Stimulated activated CD4-positive, alpha-beta T cell treated with anti-CD3 and anti-CD28 coated beads, Interleukin-1b, Interleukin-23, amount 100 ng/mL, for 1 hour (primary cell): ENCODE measurements at places on chromosomes 3 and 15.

DNA sequence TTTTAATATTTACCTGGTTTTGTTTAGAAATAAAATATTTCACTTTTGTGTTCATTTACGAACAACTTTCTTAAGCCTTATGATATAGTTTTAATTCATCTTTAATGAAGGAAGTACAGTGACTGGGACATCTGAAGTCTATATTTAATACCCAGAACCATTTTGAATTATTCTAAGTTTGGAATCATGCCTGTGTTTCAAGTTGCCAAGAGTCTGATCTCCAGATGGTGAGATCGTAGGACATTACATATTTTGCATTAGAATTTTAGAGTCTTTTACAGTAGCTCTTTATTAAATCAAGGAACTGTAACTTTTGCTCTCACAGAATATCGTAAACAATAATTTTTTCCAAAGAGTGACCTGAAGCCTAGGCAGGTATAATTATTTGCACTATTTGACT, 420.7 kb downstream of the SI start:
- no peak for DNase-seq

DNA sequence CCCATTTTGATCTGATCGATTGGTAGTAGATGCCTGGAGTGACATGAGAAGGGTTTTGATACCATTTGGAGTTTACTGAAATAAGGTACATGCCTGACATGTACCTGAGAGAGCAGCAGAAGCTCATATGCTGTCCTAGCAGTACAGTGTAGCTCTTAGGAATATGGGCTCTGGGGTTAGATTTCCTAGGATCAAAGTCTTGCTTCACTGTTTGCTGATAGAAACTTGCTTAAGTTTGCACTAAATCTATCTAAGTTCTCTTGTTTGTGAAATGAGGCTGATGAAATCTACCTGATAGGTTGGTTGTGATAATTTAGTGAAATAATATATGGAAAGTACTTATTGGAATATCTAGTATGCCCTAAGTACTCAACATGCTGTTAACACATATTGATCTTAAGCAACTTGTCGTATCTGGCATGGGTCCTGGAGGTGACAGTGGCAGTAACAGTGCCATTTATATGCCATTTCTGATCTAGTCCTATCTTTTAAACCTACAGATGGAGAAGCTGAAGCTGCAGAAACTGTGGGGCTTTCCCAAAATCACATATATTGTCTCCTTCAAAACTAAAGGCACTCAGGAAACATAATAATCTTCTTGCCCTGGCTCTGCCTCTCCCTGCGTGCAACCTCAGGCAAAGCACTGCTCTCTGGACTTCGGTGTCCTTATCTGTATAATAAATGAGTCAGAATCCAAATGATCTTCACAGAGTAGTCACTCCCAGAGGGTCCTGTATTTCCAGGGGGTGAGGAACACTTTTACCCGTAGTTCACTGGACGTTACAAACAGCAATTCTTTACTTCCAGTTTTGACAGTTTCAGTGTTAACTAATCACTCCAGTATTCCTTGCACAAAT, 223.6 kb upstream of the SETMAR start:
- no peak for DNase-seq

- no peak for DNase-seq
Measured at GRCh38 chr3:50587806-50588758, 18.8 kb downstream of the HEMK1 start.

DNA sequence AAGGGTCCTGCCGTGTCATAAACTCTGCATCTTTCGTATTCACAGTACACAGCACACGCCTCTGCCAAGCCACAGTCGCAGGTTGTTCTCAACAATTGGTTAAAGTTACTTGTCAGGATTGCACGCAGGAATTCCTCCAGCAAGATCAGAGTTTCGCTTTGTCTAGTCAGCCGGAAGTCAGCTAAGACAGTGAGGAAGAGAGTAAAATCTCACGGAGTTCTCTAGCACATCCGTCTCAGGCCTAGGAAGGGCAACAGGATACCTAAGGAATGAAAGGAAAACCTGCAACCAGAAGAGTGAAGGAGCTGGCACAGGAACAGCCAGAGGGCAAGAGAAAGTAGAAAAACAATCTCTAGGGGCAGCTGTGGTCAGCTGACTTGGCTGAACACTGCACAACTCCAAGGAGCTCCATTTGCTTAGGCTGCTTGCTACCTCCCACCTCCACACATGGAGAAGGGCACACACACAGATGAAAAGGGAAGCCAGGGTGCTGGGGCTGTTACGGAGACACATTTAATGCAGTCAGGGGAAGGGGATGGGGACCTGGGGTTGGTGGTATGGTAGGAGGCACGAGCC, 23.7 kb downstream of the RORA start:
- no peak for DNase-seq

DNA sequence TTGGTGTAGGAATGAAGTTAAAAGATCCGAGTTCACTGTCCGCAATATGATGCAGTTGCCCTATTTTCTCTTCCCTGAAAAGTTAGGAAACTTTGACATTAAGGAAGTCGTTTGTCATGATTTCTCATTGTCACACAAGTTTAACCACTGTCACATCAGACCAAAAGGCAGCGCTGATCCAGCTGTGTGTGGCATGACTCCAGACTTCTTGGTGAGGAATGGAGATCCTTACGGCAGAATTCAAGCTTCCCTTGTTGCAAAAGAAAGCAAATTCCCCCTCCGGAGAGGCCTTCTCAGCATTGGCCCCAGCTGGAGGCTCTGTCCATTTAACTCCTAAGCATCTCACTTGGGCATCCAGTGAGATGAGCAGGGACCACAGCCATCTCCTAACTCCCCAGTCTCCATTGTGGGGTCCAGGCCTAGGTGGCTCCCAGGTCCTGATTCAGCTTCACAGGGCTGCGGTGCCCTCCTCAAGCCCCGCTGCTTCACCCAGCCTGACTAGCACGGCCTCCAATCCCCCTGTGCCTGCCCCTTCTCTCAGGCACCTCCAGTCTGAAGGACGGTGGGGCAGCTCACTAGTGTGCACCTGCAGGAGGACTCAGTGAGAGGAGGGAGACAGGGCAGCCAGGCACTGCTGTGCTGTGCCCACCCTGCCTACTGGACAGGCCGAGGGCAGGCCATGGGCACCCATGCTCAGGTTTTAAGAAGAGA, 159.5 kb downstream of the CHSY1 start:
- DNase-seq: no peak

- no peak for DNase-seq
Measured at GRCh38 chr3:143628971-143629370, 219.3 kb downstream of the SLC9A9 start.

DNA sequence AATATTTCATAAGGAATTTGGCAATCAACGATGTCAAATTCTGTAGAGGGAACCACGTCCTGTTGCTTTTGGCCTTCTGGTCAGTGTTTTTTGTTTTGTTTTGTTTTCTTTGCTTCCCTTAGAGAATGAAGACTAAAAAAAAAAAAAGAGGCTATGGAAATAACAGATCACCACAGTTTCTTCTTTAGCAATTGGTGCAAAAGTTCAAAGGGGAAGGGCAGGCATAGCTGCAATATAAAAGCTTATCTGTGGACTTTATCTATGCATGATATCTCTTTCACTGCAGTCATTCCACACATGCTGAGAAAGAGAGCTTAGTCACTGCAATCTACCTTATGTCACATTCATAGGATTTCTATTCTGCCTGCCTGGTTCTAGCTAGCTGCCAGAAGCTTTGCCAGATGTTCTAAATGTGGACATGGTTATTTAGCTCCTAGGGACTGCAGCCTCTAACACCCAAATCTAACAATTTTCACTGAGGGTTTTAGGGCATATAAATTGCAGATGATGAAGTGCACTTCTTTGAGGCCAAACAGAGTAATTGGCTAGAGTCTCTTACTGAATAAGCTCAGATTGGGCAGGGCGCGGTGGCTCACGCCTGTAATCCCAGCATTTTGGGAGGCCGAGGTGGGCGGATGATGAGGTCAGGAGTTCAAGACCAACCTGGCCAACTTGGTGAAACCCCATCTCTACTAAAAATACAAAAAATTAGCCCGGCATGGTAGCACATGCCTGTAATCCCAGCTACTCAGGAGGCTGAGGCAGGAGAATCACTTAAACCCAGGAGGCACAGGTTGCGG, 637.2 kb downstream of the NTRK3 start:
- DNase-seq: no peak

DNA sequence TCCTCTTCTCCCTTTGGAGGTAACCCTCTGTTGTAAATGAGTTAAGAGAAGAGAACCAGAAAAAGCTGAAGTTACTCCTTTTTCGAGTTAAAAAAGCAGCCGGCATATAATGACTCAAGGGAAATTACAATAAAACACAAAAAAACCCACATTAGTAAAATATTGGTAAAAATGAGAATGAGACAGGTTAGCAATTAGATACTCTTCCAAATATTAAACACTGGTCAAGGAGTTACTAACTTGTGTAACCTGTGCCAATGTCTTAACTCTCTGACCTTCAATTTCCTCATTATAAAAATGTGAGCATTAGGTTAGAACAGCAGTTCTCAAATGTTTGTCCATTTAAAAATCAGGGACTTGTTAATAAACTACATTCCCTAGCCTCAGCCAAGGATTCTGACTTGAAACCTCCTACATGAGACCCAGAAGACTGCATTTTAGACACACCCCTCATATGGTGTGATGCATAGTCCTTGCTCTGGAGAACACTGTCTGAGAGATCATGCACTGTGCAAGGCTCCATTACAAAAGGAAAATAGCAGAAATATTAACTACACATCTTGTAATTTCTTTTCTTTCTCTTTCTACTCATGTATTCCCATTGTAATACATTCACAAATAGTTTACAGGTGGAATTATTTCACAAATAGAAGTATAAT, 42.7 kb upstream of the TOP2B start:
- DNase-seq: no peak

DNA sequence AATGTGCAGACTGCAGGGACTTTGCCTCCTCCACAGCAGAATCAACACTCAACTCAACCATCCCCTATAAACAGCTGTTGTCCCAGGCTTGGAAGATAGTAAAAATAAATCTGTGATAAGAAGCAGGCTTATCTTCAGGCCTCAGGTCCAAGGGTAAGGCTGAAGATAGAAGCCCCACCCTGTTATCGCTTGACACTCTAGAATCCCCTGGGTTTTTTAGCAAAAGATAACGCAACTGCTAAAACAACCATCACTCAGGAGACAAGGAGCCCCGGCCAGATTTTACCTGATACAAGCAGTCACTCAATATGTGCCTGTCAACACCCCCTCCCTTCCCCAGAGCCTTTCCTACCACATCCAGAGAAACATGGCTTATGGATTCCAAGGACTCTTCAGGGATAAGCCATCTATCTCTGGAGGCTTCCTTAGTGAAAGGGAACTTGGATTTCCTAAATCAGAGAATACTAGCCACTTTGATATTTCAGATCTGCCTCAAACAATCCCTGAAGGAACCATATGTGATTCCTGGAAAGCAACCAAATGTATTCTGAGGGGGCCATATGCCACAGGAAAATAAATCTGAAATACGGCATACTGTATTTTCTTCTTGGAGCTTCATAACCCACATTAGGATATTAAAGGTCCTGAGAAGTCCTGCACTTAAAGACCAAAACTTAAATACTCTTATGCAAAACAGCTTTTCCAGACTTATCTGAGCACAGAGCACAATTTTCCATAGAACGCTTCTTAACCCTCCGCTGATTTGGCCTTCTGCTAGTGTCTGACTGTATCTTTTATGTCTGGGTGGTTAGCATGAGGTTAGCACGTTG, 60.4 kb downstream of the LYZL4 start:
- no peak for DNase-seq

DNA sequence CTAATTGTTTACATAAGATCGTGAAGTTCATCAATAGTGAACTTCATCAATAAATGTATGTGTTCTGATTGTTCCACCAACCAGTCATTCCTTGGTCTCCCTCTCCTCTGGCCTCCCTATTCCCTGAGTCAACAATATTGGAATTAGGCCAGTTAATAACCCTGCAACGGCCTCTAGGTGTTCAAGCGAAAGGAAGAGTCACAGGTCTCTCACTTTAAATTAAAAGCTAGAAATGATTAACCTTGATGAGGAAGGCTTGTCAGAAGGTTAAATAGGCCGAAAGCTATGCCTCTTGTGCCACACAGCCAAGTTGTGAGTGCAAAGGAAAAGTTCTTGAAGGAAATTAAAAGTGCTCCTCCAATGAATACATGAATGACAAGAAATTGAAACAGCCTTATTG, 89.4 kb upstream of the ACKR4 start:
- no peak for DNase-seq

DNA sequence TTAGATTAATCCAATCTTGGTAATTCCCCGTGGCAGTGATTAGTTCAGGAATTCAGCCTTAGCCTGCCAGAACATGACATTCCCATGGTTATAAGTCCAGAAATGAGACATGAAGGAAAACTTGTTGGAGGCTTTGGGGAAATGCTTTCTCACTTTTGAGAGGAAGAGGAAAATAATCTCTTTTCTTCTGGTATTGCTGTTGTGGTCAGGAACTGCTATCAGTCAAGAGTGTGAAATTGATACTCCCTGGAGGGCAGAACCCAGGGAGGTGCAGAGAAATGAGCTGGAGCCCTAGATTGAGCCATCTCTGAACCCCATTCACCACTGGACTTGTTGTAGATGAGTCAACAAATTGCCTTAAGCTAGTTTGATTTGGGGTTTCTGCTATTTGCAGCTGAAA, 38.6 kb upstream of the APH1B start:
- no peak for DNase-seq

DNA sequence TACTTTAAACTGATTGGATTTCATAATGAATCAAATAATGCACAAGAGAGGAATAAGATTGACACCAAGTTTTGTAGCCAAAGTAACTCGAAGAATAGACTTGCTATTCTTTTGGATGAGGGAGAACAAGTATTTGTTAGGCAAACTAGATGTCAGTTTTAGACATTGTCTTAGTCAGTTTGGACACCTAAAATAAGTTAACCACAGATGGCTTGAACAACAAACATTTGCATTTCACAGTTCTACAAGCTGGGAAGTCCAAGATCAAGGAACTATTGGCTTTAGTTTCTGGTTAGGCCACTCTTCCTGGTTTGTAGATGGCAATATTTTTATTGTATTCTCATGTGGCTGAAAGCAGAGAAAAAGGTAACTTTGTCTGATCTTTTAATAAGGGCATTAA, 61.3 kb upstream of the OSTN start:
- no peak for DNase-seq

DNA sequence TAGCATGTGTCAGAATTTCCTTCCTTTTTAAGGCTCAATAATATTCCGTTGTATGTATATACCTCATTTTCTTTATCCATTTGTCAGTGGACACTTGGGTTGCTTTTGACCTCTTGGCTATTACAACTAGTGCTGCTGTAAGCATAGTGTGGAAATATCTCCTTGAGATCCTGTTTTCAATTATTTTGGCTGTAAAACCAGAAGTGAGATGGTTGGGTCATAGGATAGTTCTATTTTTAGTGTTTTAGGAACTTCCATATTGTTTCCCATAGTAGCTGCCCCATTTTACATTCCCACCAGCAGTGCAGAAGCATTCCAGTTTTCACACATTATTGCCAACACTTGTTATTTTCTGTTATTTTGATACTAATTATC, 70.4 kb upstream of the C15orf39 start:
- DNase-seq: no peak

- DNase-seq: no peak
Measured at GRCh38 chr3:126852511-126852910, 130.4 kb upstream of the PLXNA1 start.

- no peak for DNase-seq
Measured at GRCh38 chr3:129199366-129199765, 15.7 kb upstream of the CNBP start.

GRCh38 chr3:195748661-195749060, 27.9 kb downstream of the MUC20 start:
- no peak for DNase-seq

GRCh38 chr3:117306299-117306698, 596.7 kb downstream of the TUSC7 start:
- DNase-seq: no peak

GRCh38 chr15:33454346-33454745, 143.6 kb downstream of the RYR3 start:
- DNase-seq: no peak

GRCh38 chr3:71201939-71202338, 381.6 kb downstream of the FOXP1 start:
- no peak for DNase-seq
